HT1080 (cell line): ENCODE measurements at places on chromosomes 6 and 20.
A peak's percentile ranks its signal among the peaks of the same experiment; 100 is the strongest.

DNA sequence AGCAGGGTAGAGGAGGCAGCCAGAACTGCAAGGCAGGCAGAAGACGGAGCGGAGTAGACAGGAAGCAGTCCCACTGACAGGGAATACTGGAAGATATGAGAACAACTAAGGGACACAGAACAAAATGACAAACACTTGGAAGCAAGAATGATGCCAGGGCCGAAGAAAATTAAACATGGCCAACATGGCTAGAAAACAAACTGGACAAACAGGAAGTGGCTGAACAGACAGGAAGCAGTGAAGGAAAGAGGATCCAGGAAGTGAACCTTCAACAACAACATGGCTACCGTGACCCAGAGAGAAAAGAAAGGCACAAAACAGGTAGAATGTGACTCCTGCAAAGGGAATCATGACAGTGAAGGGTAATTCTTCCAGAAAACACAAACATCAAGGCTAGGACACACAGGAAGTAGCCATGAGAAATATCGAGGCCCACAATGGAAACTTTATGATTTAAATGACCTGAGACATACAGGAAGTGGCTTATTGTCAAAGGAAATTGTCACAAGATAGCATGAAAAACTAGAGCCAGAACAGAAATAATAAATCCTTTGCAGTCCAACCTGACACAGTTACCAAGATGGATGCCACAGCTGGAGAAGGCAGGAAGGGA, 9.1 kb downstream of the COL11A2 start:
- no peak for DNase-seq

GRCh38 chr6:156598071-156598854, 178.9 kb upstream of the ARID1B start:
- no peak for DNase-seq

GRCh38 chr6:18186033-18186432, 30.8 kb downstream of the KDM1B start:
- no peak for DNase-seq

DNA sequence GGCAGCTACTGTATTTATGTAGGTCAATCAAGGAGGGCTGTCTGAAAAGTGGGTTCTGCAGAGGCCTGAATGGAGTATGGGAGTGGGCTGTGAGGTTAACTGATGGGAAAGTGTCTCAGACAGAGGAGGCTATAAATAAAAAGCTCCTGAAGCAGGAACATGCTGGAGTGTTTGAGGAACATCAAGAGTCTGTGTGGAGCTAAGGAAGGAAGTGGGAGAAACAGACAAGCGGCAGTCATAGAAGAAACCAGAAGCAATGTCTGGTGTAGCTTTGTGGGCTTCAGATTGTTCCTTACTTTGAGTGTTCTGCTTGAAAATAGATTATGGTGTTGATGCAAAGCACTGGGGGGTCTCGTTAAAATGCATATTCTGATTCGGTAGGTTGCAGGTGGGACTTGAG, 101.5 kb upstream of the OGFRL1 start:
- DNase-seq: no peak

DNA sequence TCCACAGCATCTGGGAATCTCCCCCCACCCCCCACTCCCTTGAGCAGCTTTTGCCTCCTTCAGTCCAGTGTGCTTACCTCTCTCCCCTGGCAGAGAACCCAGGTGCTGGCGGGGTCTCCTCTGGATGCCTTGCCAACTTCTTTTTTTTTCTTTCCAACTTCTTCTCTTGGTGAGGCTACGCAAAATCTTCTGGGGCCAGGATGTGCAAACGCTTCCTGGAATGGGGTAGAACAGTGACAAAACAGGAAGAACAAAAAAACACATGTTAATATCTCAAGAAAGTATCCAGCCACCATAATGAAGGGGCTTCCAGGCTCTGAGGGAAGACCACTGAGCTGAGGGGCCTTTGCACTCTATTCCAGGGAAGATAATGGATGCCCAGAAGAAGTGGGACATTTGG, 53.9 kb upstream of the DDR1 start:
- DNase-seq: no peak

- DNase-seq: no peak
These were observed 421.1 kb downstream of the CD109 start for GRCh38 chr6:74117113-74117512.

DNA sequence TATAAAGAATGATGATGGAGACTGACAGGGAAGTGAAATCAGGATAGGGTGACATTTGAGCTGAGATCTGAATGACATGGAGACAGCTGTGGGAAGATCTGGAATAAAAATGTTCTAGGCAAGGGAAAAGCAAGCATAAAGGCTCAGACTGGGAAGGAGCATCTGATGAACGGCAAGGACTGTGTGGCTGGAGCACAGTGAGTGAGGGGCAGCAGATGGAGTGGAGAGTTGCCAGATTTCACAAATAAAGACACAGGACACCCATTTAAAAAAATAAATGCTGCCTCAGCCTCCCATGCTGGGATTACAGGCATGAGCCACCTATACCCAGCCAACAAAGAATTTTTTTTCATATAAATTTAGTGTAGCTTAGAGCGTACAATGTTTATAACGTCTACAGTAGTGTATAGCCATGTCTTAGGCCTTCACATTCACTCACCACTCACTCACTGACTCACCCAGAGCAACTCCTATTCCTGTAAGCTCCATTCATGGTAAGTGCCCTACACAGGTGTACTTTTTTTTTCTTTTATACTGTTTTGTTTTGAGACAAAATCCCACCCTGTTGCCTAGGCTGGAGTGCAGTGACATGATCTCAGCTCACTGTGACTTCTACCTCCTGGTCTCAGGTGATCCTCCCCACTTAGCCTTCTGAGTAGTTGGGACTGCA, 2.4 kb upstream of the ZBTB24 start:
- DNase-seq: no peak

DNA sequence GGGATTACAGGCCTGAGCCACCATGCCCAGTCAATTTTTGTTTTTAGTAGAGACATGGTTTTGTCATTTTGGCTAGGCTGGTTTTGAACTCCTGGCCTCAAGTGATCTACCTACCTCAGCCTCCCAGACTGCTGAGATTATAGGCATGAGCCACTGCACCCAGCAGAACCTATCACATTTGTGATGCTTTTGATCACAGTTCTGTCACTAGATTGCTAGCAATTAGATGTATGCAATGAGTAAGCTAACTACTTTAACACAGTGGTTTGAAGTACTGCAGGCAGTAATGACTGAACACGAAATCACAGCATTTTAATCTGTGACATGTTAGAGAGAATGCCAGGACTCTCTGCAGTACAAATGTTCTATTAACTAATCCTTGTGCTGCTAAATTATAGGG, 19.6 kb upstream of the SAMHD1 start:
- DNase-seq: no peak

GRCh38 chr6:126504792-126505191, 164.9 kb downstream of the CENPW start:
- DNase-seq: no peak

- DNase-seq: no peak
These were observed 8.3 kb downstream of the SIGLEC1 start for GRCh38 chr20:3704087-3704486.

DNA sequence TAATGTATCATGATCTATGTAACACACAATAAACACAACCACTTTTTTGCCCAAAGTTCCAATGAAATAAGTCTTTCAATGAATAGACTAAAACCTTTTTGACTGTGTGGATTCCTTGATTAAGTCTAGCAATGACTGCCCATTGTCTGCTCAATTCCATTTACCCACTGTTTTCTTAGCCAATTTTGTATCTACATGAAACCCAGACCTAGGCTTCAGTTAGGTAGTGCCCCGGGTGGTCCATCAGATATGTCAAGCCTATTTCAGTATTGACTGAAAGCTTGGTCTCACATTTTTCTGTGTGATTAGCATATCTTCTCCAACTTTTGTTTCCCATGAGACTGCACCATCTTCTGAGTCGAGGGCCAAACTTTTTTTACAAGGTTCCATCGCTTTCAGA, 615.0 kb downstream of the C6orf118 start:
- no peak for DNase-seq

DNA sequence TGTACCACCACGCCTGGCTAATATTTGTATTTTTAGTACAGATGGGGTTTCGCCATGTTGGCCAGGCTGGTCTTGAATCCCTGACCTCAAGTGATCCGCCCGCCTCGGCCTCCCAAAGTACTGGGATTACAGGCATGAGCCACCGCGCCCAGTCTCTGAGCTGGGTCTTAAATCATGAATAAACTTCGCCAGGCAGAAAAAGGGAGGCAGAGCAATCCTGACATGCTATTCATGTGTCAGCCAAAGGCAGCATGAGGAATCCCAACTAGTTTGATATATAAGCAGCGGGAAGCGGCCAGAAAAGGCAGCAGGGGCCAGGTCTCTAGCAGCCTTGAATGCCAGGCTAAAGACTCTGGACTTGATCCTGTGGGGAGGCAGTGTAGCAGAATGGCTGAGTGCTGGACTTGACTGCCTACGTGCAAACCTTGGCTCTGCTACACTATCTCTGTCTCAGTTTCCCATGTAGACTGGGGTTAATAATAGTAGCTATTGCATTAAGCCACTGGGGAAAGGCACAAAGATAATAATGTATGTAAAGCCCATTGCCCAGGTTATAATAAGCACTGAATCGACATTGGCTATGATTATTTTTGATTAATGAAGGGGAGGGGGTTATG, 1.8 kb downstream of the PROCR start:
- no peak for DNase-seq

GRCh38 chr6:33744001-33744848, 2.5 kb downstream of the IP6K3 start:
- DNase-seq: peak; percentile 69

- DNase-seq: no peak
These were observed 206.0 kb downstream of the SIM1 start for GRCh38 chr6:100258752-100259151.

DNA sequence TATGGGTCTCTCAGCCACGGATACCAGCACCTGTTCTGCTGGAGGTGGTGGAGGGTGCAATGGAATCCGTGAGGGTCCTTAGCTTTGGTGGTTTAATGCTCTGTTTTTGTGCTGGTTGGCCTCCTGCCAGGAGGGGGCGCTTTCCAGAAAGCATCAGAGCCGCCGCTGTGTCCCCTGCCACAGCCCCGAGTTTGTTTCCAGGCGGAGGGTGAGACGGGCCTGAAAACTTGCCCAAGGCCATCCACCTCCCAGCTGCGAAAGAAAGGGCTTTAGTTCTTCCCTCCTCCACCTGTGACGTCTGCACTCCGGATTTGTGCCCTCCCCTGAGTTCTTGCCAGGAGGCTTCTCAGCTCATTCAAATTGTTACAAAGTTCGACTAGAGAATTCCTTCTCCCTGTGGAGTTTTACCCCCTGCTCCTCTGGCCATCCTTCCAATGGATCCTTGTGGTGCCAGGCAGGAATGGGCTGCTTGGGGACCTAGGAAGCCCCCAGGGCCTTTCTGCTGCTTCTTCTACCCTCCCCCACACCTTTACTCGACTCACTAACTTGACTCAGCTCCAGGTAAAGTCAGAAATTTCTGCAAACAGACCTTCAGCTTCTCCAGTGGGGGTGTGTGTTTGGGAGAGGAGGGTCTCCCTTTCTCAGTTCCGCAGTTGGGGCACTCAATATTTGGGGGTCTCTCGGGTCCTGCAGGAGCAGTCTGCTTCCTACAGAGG, 873.7 kb downstream of the KIF16B start:
- no peak for DNase-seq

- DNase-seq: no peak
These were observed 36.6 kb downstream of the PTPN1 start for GRCh38 chr20:50546729-50547314.

DNA sequence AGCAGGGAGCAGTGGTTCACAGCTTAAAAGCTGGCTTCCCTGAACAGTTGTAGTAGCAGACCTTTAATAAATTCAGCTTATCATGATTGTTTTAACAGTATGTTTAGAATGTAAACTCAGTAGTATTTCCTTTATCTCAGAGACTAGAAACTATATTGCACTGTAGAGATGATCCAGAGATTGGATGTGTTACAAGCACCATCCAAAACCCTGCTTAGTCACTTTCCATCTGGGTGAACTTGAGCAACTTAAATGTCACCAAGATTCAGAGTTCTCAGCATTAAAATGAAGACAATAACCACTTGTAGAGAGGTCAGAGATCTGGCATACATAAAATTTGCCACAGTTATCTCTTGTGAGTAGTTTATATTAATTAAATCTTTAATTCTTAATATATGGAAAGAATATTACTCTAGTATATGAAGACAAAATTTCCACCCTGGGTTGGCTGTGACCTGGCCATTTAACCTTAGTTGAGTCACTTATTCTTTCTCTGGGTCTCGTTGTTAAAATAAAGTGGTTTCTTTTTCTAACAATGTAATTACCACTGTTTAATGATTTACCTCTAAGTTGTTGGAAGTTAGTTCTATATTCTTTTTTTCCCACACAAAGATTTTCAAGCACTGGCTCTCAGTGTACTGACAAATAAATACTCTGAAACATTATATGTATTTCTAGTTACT, 239.2 kb upstream of the FKBP1C start:
- DNase-seq: no peak

GRCh38 chr20:43662943-43663655, 3.8 kb upstream of the MYBL2 start:
- peak; percentile 36 for DNase-seq

- peak; percentile 3 for DNase-seq
These were observed 20.2 kb upstream of the HLA-DOA start for GRCh38 chr6:33029328-33030184.

DNA sequence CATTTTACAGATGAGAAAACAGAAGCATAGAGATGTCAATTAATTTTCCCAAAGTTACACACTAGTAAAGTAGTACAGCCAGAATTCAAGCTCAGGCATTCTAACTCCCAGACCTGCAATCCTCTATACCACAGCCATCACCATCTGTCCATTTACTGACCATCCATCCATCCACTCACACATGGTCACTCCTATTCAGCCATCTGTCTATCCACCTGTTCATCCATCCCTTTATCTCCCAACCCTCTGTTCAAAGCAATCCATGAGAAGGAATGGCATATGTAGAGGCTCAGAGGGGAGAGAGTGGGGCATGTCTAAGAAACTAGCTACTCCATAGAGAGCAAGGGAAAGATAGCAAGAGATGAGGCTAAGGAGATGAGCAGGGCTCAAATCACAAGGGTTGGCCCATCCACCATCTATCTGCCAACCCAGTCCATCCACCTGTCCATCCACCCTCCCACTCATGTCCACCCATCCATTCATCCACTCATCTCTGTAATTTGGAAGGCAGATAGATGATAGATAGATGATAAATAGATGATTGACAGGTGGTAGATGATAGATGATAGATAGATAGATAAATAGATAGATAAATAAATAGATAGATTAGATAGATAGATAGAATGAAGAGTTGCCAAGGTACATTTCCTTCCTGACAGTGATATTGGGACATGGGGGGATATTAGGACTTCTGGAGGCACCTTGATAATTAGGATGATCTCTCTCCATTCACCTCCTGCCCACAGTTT, 12.2 kb upstream of the C6orf132 start:
- no peak for DNase-seq

DNA sequence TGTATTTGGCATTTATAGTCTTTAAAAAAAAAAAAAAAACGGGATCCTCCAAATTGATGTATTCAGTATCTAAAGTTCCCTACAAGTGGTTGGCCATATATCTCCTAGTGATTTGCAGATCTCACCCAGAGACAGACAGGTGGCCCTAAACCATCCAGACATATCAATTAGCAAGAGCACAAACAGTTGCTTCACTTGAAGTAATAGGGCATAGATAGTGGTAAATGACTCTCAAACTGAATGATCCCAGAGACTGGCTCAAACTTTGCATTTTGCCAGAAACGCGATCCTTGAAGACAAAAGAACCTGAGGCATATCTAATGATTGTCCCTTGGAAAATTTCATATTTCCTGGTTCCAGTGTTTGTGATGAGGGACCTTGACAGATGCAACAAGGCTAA, 54.6 kb downstream of the HMGCLL1 start:
- DNase-seq: no peak

GRCh38 chr20:2757969-2758368, 42.5 kb downstream of the CPXM1 start:
- no peak for DNase-seq

- DNase-seq: no peak
These were observed 96.9 kb downstream of the PRSS35 start for GRCh38 chr6:83609248-83609647.
